ENCODE measurements at places on chromosomes 6 and 20.

- DNase-seq, result no peak
These were observed 15.7 kb upstream of the TGM3 start for GRCh38 chr20:2280082-2280481.

DNA sequence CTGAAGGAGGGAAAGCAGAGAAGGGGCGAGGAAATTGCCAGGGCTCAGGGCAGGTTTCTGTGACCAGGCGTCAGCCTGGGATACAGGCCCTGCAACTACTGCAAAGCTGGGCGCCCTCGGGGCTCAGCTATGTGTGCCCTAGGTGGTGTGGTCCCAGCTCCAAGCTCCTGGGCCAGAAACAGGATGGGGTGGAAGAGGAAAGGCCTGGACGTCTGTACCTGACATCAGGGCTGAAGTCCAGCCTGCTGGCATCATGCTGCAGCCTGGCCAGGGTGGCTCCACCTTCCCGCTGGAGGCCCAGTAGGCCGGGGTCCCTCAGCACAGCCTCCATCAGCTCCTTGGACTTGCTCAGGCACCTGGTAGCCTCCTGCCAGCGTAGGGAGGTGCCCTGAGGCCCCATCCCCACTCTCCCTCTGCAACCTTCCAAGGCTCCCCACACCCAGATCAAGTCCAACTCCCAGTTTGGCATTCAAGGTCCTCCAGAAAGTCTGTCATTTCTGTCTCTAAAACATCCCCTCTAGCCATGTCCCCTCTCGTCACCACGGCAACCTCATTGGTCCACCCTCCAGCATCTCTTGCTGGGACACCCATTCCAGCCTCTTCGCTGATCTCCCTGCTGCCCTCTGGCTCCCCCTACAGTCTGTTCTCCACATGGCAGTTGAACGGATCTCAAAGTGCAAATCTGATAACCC, 38.2 kb downstream of the KIAA1755 start:
- DNase-seq, result peak; percentile 65

- no peak for DNase-seq
These were observed 28.2 kb upstream of the ELMO2 start for GRCh38 chr20:46434597-46434996.

- no peak for DNase-seq
These were observed 207.7 kb upstream of the DTNBP1 start for GRCh38 chr6:15870333-15871043.

DNA sequence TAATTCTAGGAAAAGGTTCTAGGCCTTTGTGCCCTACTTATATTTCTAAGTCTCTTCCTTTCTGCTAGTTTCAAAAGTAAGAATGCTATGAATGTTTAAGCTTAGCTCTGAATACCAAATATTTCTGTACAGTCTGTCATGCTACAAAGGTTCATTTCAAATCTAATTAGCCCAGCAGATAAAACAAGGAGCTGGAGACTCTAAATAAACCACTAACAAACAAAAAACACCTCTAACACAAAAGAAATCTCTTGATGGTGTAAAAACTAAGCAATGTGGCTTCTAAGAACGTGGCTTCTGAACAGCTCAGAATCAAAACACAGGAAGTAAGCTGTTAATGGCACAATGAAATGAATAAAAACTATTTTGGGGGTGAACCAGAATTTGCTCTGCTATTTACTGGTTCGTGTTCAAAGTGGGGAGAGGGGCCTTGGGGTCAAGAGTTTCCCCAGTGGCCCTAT, 198.3 kb downstream of the BCAS1 start:
- no peak for DNase-seq

DNA sequence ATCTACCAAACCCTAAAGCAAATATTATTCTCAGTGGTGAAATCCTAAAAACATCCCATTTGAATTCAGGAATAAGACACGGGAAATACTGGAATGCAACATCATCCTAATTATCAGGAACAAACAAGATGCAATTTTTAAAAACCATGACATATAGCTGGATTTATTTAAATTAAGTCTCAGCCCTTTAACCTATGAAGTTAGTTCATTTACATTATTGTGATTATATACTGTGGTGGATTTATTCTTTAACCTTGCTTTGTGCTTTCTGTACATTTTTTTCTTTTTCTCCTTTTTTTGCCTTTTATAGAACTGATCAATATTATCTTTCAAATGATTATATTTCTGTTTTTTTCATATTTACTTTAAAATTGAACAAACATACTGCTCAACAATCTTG, 59.8 kb upstream of the ARMC2 start:
- DNase-seq, result no peak

DNA sequence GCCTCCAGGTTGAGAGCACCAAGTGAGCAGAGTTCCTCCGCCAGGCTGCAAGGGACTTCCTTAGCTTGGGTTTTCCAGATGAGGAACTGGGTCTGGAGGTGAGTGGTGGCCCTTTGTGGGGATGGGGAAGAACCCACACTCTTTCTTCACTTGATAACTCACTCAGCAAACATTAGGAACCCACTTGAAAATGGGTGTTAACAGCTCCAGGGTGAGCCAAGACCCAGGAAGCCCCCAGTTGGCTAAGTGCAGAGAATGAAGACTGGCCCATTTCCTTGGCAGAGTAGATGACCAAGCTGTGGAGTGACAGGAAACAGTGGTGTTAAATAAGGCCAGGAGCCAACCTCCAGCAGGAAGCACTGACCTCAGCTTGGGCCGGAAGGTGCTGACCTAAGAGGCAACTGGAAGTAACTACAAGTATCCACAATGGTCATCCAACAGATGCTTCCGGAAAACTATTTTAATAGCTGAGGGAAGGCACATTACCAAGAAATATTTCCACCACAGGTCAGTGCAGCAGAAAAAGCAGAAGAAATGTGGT, 22.7 kb downstream of the MRPL14 start:
- DNase-seq, result no peak

GRCh38 chr6:6503191-6503590, 85.3 kb upstream of the LY86 start:
- no peak for DNase-seq

GRCh38 chr6:121794630-121795029, 359.2 kb downstream of the GJA1 start:
- DNase-seq, result no peak

GRCh38 chr20:44153636-44154043, 33.3 kb downstream of the JPH2 start:
- no peak for DNase-seq

GRCh38 chr6:15681946-15682345, 19.1 kb upstream of the DTNBP1 start:
- no peak for DNase-seq

DNA sequence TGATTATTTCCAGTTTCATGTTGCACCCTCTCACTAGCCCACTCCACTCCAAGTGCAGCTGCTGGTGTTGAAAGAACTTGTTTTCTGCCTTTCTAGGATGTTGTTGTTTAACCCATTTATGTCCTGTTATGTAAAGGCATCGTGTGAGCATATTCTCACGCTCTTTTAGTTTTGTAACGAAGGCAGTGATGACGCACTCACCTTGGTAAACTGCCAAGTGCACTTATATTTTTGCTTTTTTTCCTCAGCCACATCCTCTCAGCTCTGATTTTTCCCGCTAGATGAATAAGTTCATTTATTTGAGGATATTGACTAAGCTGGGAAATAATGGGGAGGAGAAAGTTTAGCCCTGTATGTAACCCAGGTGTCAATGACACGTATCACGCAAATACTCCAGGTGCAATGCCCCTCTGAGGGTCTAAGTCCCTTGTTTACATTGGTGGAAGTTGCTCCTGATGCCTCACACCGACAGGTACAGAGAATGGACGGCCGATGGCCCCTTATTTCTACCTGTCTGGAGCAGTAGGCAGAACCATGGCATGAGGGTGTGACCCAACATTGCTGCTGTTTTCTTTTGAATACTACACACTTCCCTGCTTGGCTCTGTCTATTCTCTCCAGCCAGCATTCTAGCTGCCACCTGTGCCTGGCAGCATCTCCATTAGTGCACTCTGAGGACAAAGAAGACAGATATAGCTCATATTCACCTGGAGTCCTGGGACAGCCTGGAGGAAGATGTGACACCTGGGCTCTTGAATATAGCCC, 132.7 kb upstream of the SLC24A3 start:
- no peak for DNase-seq

- no peak for DNase-seq
These were observed 148.3 kb downstream of the SMOC2 start for GRCh38 chr6:168589275-168589674.

DNA sequence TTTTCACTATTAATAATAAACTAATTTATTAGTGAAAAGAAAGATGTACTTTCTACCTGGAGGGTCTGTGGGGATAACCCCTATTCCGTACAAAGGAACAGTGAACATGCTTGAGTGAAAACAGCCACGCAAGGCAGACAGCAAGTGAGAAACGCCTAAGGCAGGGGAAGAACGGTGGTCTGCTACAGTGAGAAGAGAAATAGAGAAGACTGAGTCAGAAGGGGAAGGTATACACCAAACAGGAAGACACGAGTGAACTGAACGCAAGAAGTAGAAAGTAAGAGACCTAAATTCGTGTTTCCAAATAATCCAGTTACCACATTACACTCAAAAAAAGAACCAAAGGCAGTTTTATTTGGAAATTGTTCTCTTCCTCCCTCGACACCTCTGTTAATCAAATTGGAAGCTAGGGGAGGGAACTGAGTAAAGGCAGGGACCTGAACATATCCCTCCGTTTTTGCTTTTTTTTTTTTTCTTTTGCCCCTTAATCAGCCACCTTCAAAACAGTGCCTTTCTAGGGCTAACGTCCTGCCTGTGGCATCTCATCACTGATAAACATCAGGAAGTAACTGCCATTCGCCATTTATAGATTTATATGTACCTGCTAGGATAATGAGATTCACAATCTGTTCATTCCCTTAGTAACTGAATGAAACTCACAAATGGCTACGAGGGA, 48.9 kb downstream of the ATXN1 start:
- no peak for DNase-seq

DNA sequence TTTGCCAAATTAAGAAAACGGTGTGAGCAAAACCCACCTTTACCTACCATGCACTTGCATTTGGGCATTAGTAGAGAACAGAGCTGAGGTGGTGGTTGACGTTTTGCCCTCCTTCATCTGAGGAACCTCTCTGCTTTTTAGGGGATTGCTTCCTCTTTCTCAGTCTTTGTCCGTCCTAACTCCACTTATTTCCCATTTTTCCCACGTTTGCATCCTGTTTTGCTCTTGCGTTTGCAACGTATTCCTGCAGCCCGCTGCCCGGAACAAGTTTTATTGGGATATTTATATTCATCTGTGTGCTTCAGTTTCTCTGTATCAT, 374 bp upstream of the SERINC1 start:
- DNase-seq, result no peak

DNA sequence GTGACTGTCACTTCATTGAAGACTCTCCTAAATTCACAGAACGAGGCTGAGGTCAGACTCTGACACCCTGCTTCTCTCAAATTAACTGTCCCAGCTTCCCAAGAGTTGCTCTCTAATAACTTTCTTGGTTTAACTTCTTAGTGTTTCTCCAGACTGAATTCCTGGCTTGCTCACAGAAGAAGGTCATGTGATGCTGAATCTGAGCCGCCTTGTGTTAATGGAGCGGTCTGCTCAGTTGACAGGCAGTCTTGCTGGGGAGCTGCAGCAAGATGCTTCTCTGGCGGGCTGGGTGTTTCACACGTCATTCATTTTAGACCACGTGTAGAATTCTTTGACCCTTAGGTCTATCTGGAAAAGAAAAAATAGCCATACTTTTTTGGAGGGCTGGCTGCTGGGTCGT, 107.3 kb downstream of the FOXO3 start:
- DNase-seq, result no peak

- DNase-seq, result no peak
These were observed 229.5 kb downstream of the THBS2 start for GRCh38 chr6:169024047-169024660.

DNA sequence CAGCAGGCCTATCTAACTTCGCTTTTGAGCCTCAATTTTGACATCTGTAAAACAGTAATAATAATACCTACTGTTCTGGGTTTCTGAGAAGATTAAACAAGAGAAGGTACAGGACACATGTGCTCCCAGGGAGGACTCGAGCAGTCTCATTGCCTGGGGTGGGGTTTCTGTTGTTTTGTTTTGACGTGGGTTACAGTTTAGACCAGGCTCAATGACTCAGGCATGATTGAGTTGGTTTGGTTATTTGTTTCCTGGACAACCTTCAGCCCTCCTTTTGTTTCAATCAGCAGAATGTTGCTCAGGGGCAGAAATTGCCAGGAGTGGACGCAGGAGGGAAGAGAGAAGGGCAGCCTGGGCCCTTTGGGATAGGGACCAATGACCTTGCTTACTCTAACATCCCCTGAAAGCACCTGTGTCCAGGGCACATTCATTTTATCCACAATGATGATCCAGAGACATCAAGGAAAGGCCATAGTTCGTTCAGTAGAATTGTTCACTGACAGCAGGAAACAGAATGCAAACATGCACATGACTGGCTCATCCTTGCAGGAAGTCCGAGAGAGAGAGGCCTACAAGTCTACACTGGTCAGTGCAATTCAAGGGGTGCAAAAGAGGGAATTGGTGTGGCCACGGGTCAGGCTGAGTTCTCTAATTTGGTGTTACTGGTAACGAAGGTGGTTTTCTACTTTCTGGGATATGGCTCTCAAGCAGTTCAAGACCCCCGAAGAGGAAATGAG, 74.5 kb upstream of the MRPS10 start:
- DNase-seq, result no peak

- DNase-seq, result peak; percentile 36
These were observed 48.7 kb downstream of the PDYN start for GRCh38 chr20:1945134-1945618.

DNA sequence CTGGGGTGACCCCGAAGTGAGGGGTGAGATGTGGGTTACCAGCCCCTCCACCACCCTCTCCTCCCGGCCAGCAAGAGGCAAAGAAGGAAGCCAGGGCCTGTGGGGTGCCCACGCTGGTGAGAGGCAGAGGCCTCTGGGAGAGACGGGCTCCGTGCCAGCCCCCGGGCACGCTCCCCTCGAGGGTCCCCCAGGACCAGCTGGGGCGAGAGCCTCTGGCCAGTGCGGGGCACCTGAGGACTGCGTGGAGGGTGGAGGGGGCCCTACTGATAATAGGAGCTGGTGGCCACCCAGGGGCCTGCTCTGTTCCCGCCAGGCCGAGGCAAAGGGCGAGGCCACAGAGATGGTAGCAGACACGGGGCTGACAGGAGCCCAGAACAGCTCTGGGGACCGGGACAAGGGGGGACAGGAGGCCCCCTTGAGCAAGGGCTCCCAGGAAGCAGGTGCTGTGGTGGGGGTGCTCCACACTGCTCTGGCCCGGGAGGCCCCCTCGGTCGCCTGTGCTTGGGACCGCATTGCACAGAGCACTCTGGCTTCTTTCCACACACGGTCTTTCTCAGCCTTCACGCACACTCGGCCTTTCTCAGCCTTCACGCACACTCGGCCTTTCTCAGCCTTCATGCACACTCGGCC, 226.9 kb downstream of the TTLL2 start:
- DNase-seq, result no peak

DNA sequence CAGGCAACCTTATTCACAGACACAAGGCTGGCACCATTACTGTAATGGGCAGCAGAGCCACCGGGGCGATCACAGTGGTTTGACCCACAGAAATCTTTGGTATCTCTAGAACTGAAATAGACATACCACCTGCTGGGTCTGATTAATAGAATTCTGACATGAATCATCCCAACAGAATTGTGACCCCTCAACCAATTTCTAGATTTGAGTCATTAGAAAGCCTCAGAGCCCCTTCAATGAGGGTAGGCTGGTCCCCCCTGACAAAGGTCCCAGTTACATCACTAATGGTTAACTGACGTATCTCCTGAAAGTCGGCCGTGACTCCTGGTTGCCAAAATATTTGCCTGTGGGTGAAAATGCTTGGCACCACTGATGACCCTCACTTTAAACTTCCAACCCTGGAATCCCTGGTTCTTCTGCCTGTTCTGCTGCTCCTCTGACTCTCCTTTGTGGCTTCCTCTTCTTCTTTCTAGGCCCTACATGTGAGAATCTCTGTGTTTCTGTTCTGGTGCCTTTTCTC, 124.9 kb upstream of the ARID1B start:
- DNase-seq, result no peak
